HT-29 (cell line): ENCODE measurements at places on chromosomes 3 and 15. TPM values are rescaled to one million over a fixed set of nuclear protein-coding genes. Genes with fewer than 3 reads are reported as not detected.

JMJD7 gene
- total RNA-seq: 14.1 and 16.2 TPM in 2 replicates

GRCh38 chr3:115052906-115053305 is 94.2 kb downstream of the ZBTB20 start:
- no peak for DNase-seq

DNA sequence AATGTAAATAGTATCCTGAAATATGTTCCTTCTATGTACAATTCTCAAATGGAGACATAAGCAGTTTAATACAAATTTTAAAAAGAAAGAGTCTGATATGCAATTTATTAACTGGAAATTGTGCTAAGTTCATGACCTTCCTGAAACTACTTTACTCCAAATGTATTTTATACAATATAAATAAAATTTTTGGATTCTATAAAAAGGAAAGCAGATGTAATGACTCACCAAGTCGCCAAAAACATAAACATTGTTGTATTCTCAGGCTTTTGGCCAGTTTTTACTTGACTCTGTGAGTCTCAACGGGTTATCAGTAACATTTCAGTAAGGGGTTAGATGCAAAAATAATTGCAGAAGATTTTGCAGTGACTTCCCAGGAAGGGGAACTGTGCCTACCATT is 948.2 kb downstream of the EPHA3 start:
- DNase-seq: no peak

- no peak for DNase-seq
Observed at GRCh38 chr3:46667061-46667621, 26.3 kb downstream of the ALS2CL start.

GRCh38 chr15:74369084-74369745 is 1.8 kb upstream of the CYP11A1 start:
- no peak for DNase-seq

GRCh38 chr3:6260551-6261191 is 600.2 kb upstream of the GRM7 start:
- DNase-seq: no peak
